ENCODE measurements at places on chromosomes 6 and 20. TPM values are rescaled to one million over a fixed set of nuclear protein-coding genes. Genes with fewer than 3 reads are reported as not detected.

The ENPP5 gene
- total RNA-seq: not detected

GRCh38 chr6:168953461-168953860, 300.2 kb downstream of the THBS2 start:
- DNase-seq: no peak

GRCh38 chr20:39142407-39143096, 180.4 kb downstream of the DHX35 start:
- DNase-seq: no peak

DNA sequence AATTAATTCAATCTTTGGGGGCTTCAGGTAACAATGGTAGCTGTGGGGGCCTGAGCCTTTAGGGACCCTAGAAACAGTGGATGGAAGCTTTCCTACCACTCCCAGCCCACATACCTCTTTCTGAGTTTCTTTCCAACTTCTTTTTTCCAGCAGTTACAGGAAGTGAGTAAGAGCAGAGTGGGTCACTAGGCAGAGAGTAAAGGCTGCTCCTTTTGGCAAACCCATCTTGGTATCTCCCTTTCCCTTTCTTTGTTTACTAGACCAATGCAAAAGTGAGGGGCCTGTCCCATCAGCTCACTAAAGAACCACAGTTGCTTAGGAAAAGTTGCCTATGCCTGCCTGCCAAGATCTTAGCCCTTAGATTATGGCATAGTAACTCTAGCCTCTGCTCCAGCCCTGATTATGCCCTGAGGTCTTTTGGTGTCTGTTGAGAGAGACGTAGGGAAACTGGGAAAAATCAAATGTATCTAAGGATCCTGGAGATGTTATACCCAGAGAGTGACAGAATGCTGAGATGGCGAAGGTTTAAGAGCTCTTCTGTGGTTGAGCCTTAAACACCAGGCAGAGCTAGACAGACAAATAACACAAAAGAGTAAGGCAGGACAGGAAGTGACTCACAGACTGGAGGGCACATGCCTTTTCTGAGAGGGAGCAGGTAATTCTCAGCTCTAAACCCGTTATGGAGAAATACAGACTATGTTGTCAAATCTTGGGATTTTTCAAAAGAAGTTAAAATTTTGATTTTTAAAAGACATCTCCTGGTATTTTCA, 31.3 kb downstream of the TRMT6 start:
- peak; percentile 86 for DNase-seq

DNA sequence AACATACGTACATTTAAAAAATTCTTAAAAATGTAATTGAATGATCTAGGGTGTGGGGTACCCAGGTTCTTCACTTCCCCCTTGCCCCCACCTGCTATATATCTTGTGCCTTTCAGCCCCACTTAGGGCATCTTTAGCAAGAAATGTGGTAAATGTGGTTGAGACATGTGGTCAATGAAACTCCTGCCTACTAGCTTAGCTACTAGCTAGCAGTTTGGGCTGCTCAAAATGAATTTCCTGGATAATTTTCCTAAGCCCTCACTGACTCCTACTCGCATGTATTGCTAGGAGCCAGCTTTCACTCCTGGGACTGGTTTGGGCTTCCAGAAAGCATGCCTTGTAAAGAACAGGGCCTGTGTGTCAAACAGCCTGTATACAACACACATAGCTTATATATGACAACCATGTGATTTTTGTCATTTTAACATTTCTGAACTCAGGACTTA, 257.3 kb downstream of the ATXN1 start:
- no peak for DNase-seq

GRCh38 chr6:38997128-38997761, 51.3 kb upstream of the GLP1R start:
- peak; percentile 30 for DNase-seq

The POLR3F gene
- 15.1 TPM for total RNA-seq

The TXNDC5 gene
- 195 TPM for total RNA-seq

- DNase-seq: no peak
These were observed at the start of gene NOTCH4 for GRCh38 chr6:32223258-32224235. Gene NOTCH4, minus strand, starts transcription at chr6:32224067. Its CDS starts 139 bp downstream, at chr6:32223928.

DNA sequence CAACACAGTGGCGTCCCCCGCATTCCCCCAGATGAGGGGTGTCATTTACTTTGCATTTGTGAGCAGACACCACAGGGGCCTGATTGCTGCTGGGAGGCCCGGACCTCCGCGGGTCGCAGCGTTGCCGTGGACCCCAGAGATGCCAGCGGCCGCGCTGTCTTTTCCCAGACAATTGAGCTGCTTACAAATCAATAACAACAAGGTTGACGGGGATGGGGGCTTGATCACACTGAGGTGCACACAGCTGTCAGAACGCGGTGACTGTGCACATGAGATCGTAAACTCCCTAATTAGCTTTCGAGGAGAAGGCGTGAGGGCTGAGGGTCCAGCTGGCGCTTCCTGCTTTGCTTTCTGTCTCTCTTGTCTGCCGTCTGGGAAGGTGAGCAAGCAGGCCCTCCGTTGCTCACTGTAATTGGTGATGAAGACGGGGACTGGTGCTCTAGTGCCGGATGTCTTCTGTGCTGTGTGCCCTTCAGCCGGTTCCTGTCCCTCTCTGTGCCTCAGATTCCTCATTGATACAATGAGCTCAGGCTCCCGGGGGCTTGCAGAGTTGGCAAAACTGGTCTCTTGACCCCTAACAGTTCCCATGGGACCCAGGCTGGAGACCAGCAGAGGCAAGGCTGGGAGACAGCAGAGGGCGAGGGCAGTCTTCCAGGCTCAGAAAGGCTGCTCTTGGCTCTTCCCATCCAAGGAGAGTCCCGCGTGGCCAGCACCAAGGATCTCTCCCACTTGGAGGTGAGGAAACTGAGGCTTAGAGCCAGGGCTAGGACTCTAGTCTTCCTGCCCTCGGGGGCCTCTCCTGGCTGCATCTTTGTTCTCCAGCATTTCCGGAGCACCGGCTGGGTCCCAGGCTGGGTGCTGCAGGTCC, 126.0 kb upstream of the PMEPA1 start:
- DNase-seq: no peak

The C6orf163 gene
- 2.6 TPM for total RNA-seq

- DNase-seq: peak; percentile 57
These were observed 198.6 kb downstream of the DTNBP1 start for GRCh38 chr6:15464211-15464725.

- DNase-seq: no peak
These were observed 12.7 kb downstream of the PKHD1 start for GRCh38 chr6:52074716-52075115.

GRCh38 chr6:16305246-16305725, 66.9 kb downstream of the GMPR start:
- no peak for DNase-seq

The VWA7 gene
- total RNA-seq: 3.1 TPM

The PKHD1 gene
- total RNA-seq: not detected

GRCh38 chr6:111517965-111518364, 34.9 kb upstream of the REV3L start:
- no peak for DNase-seq
